ENCODE measurements at places on chromosomes 16 and 17.

DNA sequence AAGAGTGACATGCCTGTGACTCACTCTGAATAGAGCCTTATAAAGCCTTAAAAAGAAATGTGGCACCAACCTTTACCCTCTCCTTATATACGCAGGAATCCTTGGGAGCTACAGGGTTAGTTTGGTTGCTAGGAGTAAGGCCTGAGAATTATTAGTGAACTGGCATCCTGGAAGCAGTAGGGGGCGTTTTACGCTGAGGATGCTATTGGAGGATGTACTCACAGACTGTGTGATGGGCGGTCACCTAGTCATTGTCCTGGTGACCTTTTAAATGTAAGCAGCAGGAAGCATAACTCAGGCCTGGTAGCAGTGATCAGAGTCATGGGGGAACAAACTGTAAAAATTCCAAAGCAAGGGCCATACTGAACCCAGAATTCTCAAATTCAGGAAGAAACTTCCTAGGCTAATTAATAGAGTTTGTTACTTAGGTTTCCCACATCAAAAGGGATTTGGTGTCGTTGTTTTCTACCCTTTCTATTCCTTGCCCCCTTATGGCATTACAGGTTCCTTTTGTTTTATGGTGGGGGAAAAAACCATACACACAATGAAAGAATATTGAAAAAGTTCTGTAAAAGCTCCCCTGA is 153.8 kb downstream of the SNX11 start:
- peak; percentile 30 for DNase-seq

GRCh38 chr17:82384051-82384729 is 12.6 kb downstream of the UTS2R start:
- no peak for DNase-seq

GRCh38 chr16:27251541-27252205 is 16.9 kb downstream of the NSMCE1 start:
- DNase-seq, result no peak

DNA sequence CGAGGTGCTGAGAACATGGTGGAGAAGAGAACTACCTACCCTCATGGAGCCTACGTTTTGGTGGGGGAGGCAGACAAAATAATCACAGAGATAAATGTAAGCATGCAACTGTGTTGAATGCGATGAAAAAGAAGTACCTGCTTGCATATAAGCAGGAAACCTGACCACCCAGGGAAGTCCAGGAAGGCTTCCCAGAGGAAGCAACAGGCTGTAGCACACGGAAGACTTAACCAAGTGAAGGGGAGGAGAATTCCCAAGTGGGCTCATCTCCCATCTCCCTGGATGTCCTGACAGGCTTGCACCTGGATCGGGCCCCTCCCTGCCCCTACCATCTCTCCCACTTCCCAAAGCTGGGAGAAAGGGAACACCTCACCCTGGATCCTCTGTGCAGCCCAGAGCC is 2.0 kb downstream of the SCRN2 start:
- DNase-seq, result no peak

- peak; percentile 60 for DNase-seq
These were observed 17.4 kb downstream of the NF1 start for GRCh38 chr17:31112001-31112661.

- DNase-seq, result peak; percentile 33
These were observed 555 bp downstream of the NUP88 start for GRCh38 chr17:5418858-5419355.

DNA sequence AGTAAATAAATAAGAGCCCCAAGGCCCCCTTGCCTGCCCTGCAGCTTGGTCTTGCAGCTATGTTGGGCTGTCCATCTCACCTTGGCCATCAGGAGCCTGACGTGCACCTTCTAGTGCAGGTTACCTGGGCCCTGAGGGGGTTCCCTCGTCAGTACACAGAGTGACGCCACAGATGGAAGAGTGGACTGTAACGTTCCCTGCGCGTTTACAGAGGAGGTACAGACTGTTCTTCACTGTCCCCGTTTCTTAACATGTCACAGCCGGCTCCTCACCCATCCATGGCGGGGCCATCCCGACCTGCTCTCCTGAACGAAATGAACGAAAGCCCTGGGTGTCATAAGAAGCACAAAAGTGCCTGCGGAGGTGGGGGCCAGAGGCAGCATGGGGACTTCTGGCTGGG is 15.9 kb upstream of the FASN start:
- no peak for DNase-seq

DNA sequence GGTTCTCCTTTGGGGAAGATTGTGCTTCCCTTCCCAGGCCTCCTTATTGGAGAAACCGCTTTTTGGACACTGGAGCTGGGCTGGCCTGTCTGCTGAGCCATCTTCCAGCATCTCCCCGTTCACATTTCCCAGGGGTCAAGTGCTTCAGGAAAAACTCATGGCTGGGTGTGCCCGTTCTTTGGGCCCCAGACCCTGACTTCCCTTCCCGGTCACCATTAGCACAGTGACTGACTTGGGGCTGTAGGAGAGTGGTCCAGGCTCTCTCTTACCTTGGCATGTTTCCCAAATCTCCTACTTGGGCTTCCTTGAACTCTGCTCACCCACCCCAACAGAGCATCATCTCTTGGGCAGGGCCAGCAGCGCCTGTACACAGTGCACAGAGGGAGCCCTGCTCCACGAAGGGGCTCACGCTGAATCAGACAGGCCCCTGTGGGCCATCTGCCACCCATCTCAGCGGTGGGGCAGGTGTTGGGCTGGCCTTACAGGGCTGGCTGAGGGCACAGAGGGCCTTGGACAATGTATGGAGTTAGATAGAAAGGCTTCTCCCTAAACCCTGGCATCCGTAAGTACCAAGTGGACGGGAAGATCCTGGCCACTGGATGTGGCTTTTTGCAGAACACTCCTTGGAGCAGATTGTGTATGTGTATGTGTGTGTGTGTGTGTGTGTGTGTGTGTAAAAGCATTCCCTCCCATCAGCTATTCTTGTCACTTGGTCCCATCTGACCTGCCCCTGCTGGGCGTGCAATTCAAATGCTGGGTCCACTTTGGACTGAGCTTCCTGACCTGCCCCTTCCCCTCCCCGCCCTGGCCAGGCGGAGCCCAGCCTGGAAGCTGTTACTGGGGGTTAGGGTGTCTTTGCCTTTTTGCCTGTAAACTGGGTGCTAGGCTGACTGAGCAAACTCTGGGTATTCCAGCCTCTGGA is 24.9 kb upstream of the CDC42EP4 start:
- no peak for DNase-seq

DNA sequence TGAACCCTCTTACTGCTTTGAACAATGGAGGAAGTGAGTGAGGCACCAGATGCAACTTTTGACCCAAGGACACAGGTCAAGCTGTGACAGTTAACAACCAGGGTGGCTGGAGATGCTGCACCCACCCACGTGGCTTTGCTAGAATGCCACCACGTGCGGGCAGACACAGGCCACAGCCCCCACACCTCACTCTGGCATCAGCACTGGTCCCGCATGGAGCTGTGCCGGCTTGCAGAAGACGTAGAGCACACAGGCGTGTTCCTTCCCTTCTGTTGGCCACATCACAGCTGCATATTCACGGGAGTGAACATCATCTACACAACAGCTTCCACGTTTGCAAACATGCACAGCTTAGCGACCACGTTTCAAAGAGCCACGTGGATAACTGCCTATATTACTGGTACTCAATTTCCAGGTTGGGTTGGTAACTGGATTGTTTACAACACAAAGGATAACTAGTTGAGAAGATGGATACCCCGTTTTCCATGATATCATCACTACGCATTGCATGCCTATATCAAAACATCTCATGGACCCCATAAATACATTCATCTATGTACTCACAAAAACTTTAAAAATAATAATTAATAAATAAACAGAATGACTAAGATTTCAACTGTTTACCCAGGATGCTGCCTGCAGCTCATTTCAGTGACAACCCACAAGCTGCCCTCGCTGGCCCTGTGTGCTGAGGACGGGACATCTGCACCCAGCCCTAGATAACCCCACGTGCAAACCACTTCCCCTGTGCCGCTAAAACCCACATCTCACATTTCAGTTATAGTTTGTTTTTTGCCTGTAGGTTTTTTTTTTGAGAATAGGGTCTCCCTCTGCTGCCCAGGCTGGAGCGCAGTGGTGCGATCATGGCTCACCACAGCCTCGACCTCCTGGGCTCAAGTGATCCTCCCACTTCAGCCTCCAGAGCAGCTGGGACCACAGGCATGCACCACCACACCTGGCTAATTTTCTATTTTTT is 132.0 kb downstream of the ANKRD11 start:
- DNase-seq, result no peak

- no peak for DNase-seq
These were observed 104.7 kb upstream of the CHMP6 start for GRCh38 chr17:80886641-80887573.

DNA sequence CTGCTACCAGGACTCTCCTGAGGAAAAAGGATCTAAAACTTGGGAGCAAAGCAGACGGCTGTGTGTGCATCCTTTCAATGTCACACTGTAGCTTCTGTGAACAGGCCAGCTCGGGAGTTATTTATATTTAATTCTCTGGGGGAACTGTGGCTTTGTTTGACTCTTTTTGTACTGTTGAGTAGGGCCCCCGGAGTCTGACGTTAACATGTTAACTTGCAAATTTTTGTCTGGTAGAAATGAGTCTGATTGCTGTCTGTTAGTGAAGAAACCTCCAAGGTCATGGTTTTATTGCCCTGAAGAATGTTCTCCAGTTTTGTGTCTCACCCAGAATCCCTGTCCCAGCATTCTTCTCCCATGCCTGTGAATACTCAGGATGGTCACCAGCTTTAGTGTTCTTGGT is 14.2 kb upstream of the KCNG4 start:
- peak; percentile 18 for DNase-seq

GRCh38 chr17:30391534-30391933 is 12.8 kb downstream of the CPD start:
- no peak for DNase-seq

GRCh38 chr16:89476811-89477261 is 13.5 kb downstream of the ANKRD11 start:
- DNase-seq, result no peak

DNA sequence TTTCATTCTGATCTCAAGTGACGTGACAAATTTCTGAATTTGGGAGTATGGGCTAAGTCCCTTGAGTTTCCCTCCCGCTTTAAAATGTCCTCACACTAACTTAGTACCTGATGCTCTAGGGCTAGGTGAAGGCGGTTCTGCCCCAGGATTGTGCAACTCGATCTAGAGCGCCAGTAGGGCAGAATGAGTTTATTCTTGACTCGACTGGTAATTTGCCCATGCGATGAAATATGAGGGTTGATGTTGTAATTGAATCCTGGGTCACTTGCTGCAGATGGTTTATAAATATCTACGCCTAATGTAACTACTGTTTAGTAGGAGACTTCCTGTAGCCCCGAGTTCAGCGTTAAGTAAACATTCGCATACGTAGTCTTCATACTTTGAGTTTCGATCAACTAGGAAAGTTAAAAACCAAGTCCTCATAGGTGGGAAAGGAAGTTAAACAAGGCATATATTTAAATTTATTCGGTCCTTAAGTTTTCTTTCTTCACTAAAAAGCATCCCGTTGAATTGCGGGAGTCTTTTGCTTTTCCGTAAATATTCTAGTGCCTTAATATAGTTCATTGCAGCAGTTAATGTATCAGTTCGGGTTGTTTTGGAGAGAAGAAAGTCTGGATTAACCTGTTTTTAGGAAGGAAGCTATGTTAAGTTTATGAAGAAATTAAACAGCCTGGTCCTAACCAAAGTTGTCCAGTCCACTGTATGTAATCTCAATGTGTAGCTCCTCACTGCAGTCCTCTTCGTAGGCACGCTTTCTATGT is 1.6 kb downstream of the CTCF start:
- DNase-seq, result peak; percentile 85

GRCh38 chr17:63316100-63316499 is 130.0 kb downstream of the CYB561 start:
- DNase-seq, result peak; percentile 54

GRCh38 chr17:19410875-19411620 is at the start of gene RNF112:
TSS of gene RNF112 (plus strand) at chr17:19411232. CDS start at chr17:19411409, 177 bp downstream.
- DNase-seq, result peak; percentile 73

GRCh38 chr16:75732871-75733270 is 6.6 kb upstream of the CPHXL start:
- no peak for DNase-seq

GRCh38 chr16:68492543-68493411 is 44.5 kb upstream of the SMPD3 start:
- DNase-seq, result peak; percentile 51

DNA sequence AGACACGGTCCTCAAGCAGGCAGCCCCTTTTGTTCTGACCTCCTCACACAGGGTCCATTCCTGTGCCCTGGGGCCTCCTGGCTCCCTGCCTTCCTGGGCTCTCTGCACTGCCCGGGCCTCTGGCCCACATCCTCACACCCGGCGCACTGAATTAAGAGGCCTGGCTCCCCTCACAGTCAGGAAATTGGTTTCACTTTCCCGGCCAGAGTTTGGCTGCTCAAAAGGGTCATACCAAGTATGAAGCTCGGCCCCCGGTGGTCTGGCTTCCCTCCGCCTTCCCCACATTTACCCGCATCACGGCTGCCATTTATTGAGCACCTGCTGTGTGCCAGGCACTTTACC is 220.0 kb downstream of the NTN1 start:
- no peak for DNase-seq

- DNase-seq, result no peak
These were observed 14.2 kb upstream of the ADCY7 start for GRCh38 chr16:50252082-50252611.

GRCh38 chr16:79463841-79464240 is 136.7 kb downstream of the MAF start:
- DNase-seq, result no peak

DNA sequence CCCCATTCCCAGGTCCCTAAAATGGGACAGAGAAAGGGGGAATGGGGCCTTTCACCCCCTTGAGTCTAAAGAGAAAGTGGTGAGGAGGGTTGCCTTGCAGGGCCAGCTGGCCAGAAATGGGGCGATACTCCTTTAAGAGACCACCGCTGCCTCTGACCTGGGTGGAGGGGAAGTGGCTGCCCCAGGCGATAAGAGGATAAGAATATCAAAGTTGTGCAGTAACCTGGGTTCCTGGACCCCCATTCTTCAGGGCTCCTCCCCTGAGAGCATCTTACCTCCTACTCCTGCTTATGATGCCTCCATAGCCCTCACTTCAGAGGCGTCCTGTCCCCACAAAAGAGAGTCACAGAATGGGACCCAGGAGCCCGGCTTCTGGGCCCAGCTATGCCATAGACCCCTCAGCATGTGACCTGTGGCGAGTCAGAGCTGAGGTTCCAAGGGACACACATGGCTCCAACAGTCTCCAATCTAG is 5.2 kb upstream of the TSPOAP1 start:
- DNase-seq, result no peak

DNA sequence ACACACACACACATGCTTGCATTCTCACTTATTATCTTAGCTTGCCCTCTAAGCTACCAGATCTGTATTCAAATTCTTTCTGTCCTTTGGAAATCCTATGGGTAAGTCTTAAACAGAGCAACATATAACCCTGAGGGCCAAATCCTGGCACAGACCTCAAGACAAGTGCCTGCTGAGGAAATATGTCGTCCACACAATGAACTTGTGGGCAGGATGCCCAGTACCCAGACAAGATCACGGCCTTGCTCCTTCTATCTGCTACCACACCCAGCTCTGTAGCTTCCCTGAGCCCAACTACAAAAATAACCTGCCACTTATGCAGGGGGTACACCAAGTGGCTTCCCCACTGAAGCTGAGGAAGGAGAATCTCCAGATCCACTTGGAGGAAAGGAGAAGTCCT is 37.3 kb upstream of the FA2H start:
- no peak for DNase-seq

- DNase-seq, result no peak
These were observed 2.1 kb downstream of the P2RX5 start for GRCh38 chr17:3693829-3694231.

- peak; percentile 53 for DNase-seq
These were observed 31.3 kb downstream of the DCUN1D3 start for GRCh38 chr16:20868890-20869289.
